ENCODE measurements at places on chromosomes 2 and 18. TPM values are rescaled to one million over a fixed set of nuclear protein-coding genes. Genes with fewer than 3 reads are reported as not detected.

HOXD13 gene
- not detected for total RNA-seq

POMC gene
- total RNA-seq, result 0.59 TPM

STON1 gene
- total RNA-seq, result 9.5 TPM

WBP1 gene
- total RNA-seq, result 75.7 TPM

NOL4 gene
- not detected for total RNA-seq

SULT1C4 gene
- total RNA-seq, result not detected

COLEC12 gene
- 49.6 TPM for total RNA-seq

CFC1 gene
- total RNA-seq, result not detected
